ENCODE measurements at places on chromosomes 7 and 10.

GRCh38 chr7:112744818-112745217 lies 45.4 kb downstream of the TMEM168 start:
- DNase-seq, result no peak

GRCh38 chr10:120075349-120075748 lies 182.8 kb downstream of the SEC23IP start:
- no peak for DNase-seq

GRCh38 chr10:125080984-125081383 lies 79.4 kb downstream of the CTBP2 start:
- no peak for DNase-seq

GRCh38 chr10:505419-505818 lies 184.0 kb downstream of the DIP2C start:
- no peak for DNase-seq

DNA sequence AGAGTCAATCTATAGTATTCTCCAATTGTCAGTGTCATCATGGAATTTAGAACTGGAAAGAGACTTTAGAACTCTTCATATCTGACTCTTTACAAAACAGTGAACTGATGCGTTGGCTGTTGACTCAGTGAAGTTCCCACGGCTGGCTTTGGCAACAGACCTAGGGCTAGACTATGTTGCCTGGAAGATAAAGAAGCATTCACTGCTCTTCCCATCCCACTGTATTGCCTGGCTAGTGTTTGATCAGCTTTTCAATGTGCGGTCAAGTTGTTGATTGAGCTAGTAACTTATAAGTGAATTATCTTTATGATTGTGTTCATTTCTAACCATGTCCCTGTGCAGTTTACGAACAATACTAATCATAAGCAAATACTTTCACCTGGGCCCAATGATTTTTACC lies 365.7 kb upstream of the LRGUK start:
- DNase-seq, result no peak

DNA sequence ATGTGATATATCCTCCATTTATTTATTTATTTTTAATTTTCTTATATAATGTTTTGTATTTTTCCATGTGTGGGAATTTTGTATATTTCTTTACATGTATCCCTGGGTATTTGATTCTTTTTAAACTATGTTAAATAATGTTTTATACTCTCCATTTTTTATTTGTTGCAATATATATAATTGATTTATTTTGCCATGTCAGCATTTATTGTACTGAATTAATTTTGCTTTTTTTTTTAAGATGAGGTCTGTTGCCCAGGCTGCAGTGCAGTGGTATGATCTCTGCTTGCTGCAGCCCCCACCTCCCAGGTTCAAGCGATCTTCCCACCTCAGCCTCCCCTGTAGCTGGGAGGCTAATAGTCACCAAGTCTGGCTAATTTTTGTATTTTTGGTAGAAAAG lies 187.4 kb downstream of the CDC14C start:
- DNase-seq, result no peak

- no peak for DNase-seq
Observed at GRCh38 chr10:32744321-32744720, 213.7 kb downstream of the ITGB1 start.

DNA sequence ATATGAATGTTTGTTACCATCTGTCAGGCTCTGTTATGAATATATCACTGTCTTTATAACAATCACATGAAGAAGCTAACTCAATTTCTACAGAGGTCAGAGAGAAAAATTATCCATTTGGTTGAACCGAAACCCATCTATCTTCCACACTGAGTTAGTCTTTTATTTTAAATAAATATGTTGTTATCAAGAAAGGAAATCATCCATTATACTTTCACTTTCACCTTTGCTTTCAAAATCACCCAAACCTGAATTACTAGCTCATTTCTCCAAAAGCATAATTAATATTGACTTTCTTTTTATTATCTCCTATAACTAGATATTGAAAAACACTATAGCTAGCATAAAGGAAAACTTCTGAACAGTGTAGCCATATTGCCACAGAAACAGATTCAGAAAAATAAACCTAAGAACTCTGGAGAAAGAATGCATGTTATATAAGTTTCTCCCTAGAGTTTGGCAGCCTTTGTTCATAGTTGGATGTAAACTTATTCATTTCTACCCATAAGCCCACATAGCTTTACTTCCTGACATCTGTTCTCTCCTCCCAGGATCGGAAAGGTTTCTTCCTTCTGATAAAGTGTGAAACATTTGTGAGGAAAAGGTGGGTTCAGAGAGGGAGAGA lies 66.0 kb downstream of the NPSR1 start:
- no peak for DNase-seq

DNA sequence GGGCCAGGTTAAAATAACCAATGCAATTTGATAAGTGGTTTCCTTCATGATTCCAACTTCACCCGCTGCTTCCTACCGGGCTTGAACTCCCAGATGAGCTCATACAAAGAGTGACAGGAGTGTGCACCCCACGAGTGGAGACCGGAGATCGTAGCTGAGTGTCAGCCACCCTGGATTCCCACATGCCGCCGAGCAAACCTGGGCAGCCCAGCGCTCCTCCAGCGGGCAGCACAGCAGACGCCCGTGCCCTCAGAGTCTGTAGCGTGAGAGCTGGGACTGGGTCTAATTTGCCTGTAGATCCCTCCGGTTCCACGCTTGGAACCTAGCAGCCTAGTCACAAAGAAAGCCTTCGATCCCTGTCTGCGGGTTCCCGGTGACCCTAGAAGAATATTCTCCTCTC lies 476.1 kb upstream of the MGMT start:
- no peak for DNase-seq

- no peak for DNase-seq
Observed at GRCh38 chr7:144821067-144821466, 14.8 kb downstream of the TPK1 start.

DNA sequence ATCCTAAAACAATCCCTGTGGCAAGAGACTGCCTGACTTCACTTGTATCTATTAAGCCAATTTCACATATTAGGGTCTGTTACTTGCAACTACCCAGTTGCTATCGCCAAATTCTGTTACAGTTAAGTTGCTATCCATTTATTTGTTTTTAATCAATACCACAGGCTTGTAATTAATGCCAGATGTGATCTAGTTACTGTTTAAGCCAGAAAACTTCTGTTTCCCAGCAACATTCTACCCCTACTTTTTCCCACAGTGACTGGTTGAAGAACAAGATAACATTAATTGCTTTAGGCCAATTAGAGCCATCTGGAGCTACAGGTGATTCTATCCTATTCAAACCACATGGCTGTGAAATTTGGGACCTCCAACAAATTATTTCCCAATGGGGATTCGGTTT lies 131.3 kb downstream of the ALOX5 start:
- no peak for DNase-seq

- DNase-seq, result no peak
Observed at GRCh38 chr10:132885451-132886210, 56.7 kb downstream of the CFAP46 start.

DNA sequence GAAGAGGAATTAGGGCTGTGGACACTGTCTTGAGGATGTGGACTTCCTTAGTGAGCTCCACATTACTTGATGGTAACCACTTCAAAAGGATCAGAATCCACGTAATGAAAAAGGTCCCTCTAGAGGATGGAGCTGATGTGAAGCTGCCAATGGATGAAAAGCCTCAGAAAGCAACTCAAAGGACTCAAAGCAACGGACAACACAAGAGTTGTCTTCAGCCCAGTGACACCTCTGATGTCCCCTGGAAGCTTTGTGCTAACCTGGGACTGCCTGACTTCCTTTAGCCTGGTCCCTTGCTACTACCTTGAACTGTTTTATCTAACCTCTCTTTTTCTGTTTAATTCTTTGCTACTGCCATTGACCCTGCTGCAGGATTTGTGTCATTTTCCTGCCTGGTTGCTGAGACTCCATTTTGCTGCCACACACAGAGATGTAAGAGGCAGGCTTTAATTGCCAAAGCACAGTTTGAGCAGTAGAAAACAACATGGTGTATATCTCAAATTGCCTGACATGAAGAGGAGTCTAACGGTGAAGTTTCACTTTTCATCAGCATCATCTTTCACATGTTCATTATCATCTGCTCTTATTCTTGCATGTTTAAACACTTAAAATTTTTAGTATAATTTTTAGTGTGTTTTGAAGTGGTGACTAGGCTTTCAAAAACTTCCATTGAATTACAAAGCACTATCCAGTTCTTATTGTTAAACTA lies 11.1 kb upstream of the SGCE start:
- no peak for DNase-seq

DNA sequence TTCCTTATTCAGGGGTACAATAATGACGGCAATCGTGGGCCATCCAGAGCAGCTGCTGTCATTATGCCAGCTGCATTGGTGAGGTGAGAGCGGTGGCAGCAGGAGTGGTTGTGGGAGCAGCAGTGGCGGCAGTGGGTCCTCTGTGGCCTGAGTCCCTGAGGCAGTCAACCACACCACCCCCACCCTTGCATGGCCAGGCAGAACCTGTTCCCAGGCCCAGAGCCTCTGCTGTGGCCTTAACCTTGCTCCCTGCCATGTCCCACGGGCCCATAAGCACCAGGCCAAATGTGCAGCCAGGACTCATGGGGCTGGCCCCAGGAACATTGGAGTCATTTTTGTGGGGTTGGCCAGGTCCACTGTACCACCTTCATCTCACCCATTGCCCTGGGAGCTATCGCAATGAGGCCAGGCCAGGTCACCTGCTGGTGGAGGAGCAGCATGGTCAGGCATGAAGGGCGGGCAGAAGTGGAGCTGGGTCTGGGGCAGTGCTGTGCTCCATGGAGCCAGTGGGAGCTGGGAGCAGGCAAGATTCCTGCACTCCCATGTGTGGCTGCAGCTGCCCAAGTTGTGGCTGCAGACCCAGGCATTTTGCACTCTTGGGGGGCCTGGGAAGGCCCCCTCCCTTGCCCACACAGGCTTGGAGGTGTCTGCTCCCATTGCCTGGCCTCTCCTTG lies 213.5 kb downstream of the GPR158 start:
- no peak for DNase-seq

DNA sequence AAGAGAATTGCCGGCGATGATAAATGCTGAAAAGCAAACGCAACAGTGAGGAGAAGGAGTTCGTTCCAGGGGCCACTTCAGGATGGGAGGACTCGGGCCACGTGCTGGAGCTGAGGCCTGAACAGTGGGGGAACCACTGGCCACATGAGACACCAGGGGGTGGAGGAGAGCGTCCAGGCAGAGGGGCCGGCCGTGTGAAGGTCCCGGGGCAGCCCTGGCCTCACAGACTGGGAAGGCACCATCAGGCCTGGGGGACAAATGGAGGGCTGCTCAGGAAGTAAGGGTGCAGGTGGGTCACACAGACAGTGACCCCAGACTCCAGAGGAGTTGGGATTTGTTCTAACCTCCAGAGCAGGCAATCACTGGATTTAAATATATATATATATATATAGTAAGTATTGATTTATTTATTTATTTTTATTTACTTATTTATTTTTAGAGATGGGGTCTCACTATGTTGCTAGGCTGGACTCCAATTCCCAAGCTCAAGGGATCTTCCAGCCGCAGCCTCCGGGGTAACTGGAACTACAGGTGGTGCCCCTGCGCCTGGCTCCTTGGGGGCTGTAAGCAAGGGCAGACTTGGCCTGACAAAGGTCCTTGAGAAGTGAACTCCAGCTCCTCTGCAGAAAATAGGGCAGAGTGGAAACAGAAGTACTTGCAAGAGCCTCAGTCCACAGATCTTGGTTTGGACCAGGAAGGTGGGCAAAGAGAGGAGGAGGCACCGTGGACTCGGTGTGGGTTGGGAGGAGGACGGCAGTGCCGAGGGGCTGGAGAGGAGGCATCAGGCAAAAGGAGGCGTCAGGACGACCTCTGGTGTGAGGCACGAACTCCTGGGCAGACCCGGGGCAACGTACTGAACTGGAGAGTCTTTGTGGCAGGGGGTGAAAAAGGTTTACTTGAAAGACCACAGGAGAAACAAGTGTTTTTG lies 57.3 kb downstream of the TCERG1L start:
- DNase-seq, result no peak

- no peak for DNase-seq
Observed at GRCh38 chr7:116617878-116618277, 54.1 kb upstream of the MET start.

DNA sequence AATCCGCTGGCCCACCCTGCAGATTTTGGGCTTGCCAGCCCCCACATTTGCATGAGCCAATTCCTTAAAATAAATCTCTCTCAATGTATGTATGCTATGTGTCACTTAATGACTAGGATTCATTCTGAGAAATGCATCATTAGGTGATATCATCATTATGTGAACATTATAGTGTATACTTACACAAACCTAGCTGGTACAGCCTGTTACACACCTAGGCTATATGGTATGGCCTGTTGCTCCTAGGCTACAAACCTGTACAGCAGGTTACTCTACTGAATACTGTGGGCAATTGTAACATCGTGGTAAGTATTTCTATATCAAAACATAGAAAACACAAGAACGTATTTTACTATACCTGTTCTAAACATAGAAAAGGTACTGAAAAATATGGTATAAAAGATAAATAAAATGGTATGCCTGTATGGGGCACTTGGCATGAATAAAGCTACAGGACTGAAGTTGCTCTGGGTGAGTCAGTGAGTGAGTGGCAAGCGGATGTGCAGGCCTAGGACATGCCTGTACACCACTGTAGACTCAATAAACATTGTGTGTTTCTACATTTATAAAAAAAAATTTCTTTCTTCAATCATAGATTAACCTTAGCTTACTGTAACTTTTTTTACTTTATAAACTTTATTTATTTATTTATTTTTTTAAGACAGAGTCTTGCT lies 135.9 kb downstream of the ABCA13 start:
- DNase-seq, result no peak

DNA sequence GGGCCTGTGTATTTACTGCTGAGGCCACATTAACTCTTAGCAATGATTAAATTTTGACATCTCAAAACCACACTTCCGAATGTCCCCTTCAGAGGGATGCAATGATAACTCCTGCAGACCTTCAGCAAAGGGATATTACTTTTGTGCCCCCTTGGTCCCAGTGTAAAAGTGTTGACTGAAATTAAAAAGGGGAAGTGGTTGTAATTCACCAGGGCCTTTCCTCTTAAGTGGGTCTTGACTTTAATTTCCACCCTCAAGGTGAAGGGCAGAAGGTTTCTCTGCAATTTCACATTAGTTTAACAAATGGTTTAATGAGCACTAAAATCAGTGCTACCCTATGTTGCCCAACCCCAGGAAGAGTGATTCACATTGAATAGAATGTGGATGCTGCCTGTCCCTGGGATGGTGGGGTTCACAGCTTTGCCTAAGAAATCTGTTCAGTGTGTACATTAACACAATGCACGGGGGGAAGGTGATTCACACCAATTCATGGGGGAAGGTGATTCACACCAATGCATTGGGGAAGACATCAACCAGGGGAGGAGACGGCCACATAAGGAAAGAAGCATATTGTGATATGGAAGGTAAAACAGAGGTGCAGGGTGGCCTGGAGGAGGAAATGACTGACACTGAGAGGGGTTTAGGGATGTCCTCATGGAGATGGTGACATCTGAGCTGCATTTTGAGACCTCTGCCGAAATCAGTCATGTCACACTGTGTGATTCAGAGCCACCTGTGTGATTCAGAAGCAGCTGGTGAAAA lies 19.4 kb upstream of the TNS3 start:
- DNase-seq, result no peak

- DNase-seq, result no peak
Observed at GRCh38 chr7:3754493-3755341, 453.7 kb downstream of the SDK1 start.
